ENCODE measurements at places on chromosomes 4 and X.
A peak's percentile ranks its signal among the peaks of the same experiment; 100 is the strongest.

GRCh38 chr4:125760201-125760819 is 445.6 kb downstream of the FAT4 start:
- no peak overlapping the region for H3K27ac ChIP-seq
- H3K4me1 ChIP-seq: no peaks in the 10 kb centered on the region
- H3K4me3 ChIP-seq: no peak overlapping the region

GRCh38 chrX:151225843-151226242 is 49.5 kb downstream of the GPR50 start:
- H3K27ac ChIP-seq: no peak overlapping the region
- no peaks in the 10 kb centered on the region for H3K27me3 ChIP-seq
- DNase-seq: no peak
- no peaks in the 10 kb centered on the region for H3K4me1 ChIP-seq

- H3K4me3 ChIP-seq: no peak overlapping the region
- DNase-seq: no peak
- no peak overlapping the region for H3K27ac ChIP-seq
- H3K36me3 ChIP-seq: no peaks in the 10 kb centered on the region
- H3K27me3 ChIP-seq: no peaks in the 10 kb centered on the region
- no peaks in the 10 kb centered on the region for H3K4me1 ChIP-seq
These were observed 106.2 kb upstream of the RAPGEF2 start for GRCh38 chr4:158996669-158997074.

- no peaks in the 10 kb centered on the region for H3K27me3 ChIP-seq
- H3K36me3 ChIP-seq: no peaks in the 10 kb centered on the region
- H3K4me3 ChIP-seq: no peak overlapping the region
- DNase-seq: no peak
- peaks cover 18% of the 10 kb centered on the region for H3K4me1 ChIP-seq
These were observed 19.5 kb downstream of the SMAD1 start for GRCh38 chr4:145501051-145501660.

GRCh38 chr4:7364979-7365378 is 69.8 kb downstream of the PSAPL1 start:
- H3K27me3 ChIP-seq: no peaks in the 10 kb centered on the region
- H3K27ac ChIP-seq: no peak overlapping the region
- H3K36me3 ChIP-seq: no peaks in the 10 kb centered on the region
- no peak for DNase-seq

- H3K4me3 ChIP-seq: peak overlapping the region; percentile 10
- peaks cover 14% of the 10 kb centered on the region for H3K4me1 ChIP-seq
- DNase-seq: no peak
- no peaks in the 10 kb centered on the region for H3K27me3 ChIP-seq
- peaks cover 25% of the 10 kb centered on the region for H3K36me3 ChIP-seq
These were observed 2.8 kb downstream of the ANKRD37 start for GRCh38 chr4:185399466-185399865.

DNA sequence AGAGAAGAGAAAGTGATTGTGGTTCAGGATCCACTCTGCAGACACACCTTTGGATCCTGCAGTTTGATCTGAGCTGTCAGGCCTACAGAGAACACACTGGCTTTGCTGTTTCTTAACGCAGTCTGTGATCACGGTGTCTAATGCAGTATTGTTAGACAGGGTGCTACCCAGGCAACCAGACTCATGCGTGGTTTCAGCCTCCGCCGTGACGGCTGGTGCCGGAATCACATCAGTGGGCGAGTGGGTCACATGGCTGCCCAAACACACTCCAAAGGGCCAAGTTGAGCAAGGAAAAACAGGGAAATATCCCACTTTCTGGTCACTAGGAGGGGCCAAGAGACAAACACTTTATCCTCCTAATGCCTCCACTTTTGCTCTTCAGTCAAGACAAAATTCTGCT is 27.5 kb downstream of the CCDC149 start:
- H3K27me3 ChIP-seq: no peaks in the 10 kb centered on the region
- H3K4me3 ChIP-seq: no peak overlapping the region
- H3K4me1 ChIP-seq: no peaks in the 10 kb centered on the region
- H3K27ac ChIP-seq: no peak overlapping the region
- no peaks in the 10 kb centered on the region for H3K36me3 ChIP-seq

DNA sequence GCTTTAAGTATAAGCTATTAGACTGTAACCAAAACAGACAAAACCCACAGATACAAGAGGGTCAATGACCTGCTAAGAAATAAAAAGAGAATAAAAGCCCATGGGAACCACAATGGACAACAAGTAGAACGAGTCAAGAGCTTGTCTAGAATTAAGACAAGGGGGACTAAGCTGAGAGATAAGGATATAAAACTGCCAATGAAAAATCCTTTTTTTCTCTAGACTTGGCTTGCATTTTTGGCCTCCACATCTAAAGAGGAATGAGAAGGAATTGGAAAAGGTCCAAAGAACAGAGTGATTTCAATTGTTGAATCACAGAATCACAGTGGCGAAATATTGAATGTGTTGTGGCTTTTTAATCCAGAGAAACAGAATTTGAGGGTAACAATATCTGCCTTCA is 135.7 kb downstream of the QDPR start:
- no peaks in the 10 kb centered on the region for H3K36me3 ChIP-seq
- no peak for DNase-seq
- peaks cover 17% of the 10 kb centered on the region for H3K4me1 ChIP-seq
- H3K27me3 ChIP-seq: no peaks in the 10 kb centered on the region
- no peak overlapping the region for H3K27ac ChIP-seq

GRCh38 chrX:134650701-134651100 is 7.6 kb downstream of the PLAC1 start:
- no peaks in the 10 kb centered on the region for H3K27me3 ChIP-seq
- no peaks in the 10 kb centered on the region for H3K36me3 ChIP-seq
- H3K4me1 ChIP-seq: no peaks in the 10 kb centered on the region
- peak; percentile 60 for DNase-seq
- no peak overlapping the region for H3K27ac ChIP-seq

DNA sequence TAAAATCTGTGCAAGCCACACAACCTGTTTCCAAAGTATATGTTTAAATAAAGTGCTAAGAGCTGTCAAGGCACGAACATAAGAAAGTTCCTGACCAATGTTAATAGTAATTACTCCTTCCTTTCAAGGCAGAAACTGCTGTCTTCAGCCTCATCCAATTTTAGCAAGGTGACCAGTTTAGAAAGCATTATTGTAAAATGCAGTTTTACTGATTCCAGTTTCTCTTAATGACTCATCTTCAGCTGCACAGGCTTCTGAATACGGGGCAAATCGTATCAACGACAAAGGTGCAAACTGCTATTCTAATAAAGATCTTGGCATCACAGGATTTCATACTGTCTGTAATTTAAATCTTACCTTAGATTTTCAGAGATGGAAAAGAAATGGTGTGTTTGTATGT is 87.5 kb downstream of the PPP3CA start:
- no peaks in the 10 kb centered on the region for H3K36me3 ChIP-seq
- no peak overlapping the region for H3K4me3 ChIP-seq
- H3K27ac ChIP-seq: peak overlapping the region; percentile 6
- DNase-seq: no peak
- no peaks in the 10 kb centered on the region for H3K27me3 ChIP-seq
- peaks cover 40% of the 10 kb centered on the region for H3K4me1 ChIP-seq

GRCh38 chr4:4519297-4519894 is 22.5 kb downstream of the STX18 start:
- H3K27me3 ChIP-seq: no peaks in the 10 kb centered on the region
- DNase-seq: no peak
- peaks cover 26% of the 10 kb centered on the region for H3K4me1 ChIP-seq
- no peak overlapping the region for H3K4me3 ChIP-seq
- peak overlapping the region; percentile 60 for H3K27ac ChIP-seq

GRCh38 chr4:182338746-182339145 is 95.5 kb downstream of the TENM3 start:
- no peak overlapping the region for H3K27ac ChIP-seq
- H3K36me3 ChIP-seq: no peaks in the 10 kb centered on the region
- H3K4me3 ChIP-seq: no peak overlapping the region
- no peaks in the 10 kb centered on the region for H3K27me3 ChIP-seq
- no peak for DNase-seq

- no peak overlapping the region for H3K27ac ChIP-seq
- H3K4me3 ChIP-seq: no peak overlapping the region
- H3K27me3 ChIP-seq: no peaks in the 10 kb centered on the region
- DNase-seq: no peak
- peaks cover 19% of the 10 kb centered on the region for H3K4me1 ChIP-seq
These were observed 7.3 kb downstream of the PPP1R3F start for GRCh38 chrX:49276671-49277534.

DNA sequence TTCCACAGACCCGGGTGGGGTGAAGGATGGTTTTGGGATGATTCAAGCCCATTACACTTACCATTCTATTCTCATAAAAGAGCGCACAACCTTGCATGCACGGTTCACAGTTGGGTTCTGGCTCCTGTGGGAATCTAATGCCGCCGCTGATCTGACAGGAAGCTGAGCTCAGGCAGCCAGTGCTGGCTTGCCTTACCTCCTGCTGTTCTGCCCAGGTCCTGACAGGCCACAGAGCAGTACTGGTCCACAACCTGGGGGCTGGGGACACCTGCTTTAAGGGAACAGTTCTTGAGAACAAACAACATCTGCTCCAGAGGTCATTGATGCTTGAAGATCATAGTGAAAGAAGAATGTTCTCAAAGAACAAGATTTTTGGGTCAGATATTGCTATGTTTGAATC is 8.0 kb upstream of the HS3ST1 start:
- no peak for DNase-seq
- H3K4me1 ChIP-seq: no peaks in the 10 kb centered on the region
- no peak overlapping the region for H3K27ac ChIP-seq
- no peaks in the 10 kb centered on the region for H3K36me3 ChIP-seq

DNA sequence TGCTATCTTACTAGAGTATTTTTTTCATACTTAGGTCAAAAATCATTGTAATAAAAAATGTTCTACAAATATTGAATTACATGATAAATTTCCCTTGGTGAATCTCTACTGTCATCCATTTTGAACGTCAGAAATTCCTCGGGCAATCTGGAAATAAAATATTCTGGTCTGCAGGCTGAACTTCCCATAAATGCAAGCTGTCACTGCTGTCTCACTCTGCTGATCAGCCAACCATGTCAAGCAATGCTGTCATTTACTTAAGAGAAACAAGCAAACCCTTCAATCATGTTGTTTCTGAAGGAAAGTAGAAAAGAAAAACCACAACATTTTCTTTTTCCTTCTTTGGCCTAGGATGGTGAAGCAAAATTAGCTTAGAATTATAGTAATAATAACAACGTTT is 514.2 kb upstream of the GALNT7 start:
- no peak overlapping the region for H3K4me3 ChIP-seq
- DNase-seq: no peak
- no peaks in the 10 kb centered on the region for H3K36me3 ChIP-seq
- H3K4me1 ChIP-seq: no peaks in the 10 kb centered on the region

GRCh38 chrX:139196890-139197289 is 333.6 kb upstream of the F9 start:
- H3K4me1 ChIP-seq: no peaks in the 10 kb centered on the region
- H3K4me3 ChIP-seq: no peak overlapping the region
- no peak for DNase-seq
- no peaks in the 10 kb centered on the region for H3K36me3 ChIP-seq
- H3K27ac ChIP-seq: no peak overlapping the region

All from vagina (tissue), 2 donors.